Activated CD4-positive, alpha-beta memory T cell treated with anti-CD3 and anti-CD28 coated beads for 36 hours (primary cell): ENCODE measurements at places on chromosomes 3 and 15. TPM values are rescaled to one million over a fixed set of nuclear protein-coding genes. Genes with fewer than 3 reads are reported as not detected.
A peak's percentile ranks its signal among the peaks of the same experiment; 100 is the strongest.

GOLGA8T gene
- not detected for total RNA-seq

VILL gene
- 9.9 TPM for total RNA-seq

CELSR3 gene
- 6.9 TPM for total RNA-seq

MCF2L2 gene
- 4.7 TPM for total RNA-seq

GRCh38 chr3:25783661-25784512, 644 bp upstream of the NGLY1 start:
- DNase-seq = no peak

- DNase-seq = no peak
These were observed 1.3 kb downstream of the CHST13 start for GRCh38 chr3:126525091-126525852.

- DNase-seq = no peak
These were observed 28.5 kb downstream of the FBLN2 start for GRCh38 chr3:13577181-13578121.

GRCh38 chr3:98980915-98981596, 79.6 kb upstream of the DCBLD2 start:
- DNase-seq = no peak

GRCh38 chr3:121152573-121152972, 244.6 kb downstream of the STXBP5L start:
- no peak for DNase-seq

DNA sequence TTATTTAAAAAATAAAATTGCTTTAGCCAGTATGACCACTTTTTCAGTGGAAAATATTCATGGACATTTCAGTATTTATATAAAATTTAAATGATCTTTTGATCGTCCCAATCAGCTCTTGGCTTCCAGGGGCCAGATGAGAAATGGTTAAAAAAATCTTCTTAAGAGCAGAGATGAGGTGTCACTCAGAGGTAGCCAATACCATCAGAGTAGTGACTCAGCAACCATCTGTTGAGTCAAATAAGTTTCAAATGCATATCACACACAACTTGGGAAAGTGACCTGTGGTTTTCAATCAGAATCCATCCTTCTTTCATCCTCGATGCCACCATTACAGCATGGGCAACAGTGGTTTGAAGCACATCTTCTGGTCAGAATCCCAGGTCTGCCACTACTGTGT, 958.8 kb upstream of the NR2F2 start:
- no peak for DNase-seq

DNA sequence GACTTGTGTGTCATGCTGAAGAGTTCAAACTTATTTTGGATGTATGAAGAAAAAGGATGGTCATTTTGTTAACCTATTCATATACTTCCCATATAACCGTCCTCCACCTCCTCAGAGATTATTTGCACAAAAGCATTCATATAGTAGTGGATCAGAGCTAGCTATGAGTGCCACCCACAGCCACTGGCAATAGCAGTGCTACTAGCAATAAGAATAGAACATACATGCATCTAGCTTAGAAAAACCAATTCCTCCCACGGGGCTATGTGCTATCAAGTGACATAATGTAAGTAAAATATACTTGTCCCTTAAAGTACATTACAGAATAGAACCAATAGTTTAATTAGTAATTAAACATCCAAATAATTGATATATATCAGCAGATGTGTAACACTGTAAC, 10.3 kb upstream of the ZBED2 start:
- no peak for DNase-seq

DNA sequence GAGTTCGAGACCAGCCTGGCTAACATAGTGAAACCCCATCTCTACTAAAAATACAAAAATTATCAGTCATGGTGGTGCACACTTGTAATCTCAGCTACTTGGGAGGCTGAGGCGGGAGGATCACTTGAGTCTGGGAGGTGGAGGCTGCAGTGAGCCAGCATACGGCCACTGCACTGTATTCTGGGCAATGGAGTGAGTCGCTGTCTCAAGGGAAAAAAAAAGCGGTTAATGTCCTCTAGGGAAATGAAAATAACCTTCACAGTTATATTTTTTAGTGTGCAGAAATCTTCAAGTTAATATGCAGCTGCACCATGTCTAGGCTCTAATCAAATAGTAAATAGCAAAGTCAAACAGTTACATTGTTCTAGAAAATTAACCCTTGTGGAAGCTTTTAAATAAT, 14.8 kb downstream of the CEP19 start:
- no peak for DNase-seq

GRCh38 chr3:73637042-73637441, 12.3 kb upstream of the PDZRN3 start:
- DNase-seq = no peak

DNA sequence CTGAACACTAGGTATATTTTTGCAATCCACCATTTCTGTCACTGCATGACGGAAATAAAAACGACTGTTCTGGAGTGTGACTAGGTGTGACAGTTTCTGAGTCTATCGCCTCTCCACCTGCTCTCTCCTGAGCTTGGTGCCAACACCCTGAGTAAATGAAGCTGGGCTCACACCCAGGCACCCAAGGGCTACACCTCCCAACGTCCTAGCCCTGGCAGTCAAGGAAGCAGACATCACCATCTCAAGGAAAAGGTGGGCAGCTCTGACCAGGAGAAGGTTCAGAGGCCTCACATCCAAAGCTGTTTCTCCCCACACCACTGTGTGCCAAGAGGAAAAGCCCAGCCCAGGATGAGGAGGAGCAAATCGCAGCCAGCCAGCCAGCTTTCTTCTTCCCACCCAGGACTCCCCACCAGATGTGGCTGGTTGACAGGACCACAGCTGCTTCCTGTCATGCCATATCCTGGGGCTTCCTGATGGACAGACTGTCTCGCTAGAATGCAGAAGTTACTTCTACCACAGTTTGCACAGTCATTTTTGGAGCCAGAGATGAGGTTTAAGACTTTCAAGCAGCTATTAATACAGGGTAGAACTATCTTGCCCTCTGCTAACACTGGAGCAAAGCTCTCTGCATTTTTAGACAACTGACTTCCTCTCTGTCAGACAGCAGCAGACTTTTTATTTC, 3.3 kb downstream of the SCAMP2 start:
- peak; percentile 78 for DNase-seq

GRCh38 chr3:157139938-157140534, 19.9 kb downstream of the CCNL1 start:
- no peak for DNase-seq
